SK-N-DZ (cell line): ENCODE measurements at places on chromosomes 1 and 21.

GRCh38 chr1:163826500-163826899, 504.7 kb downstream of the NUF2 start:
- DNase-seq = no peak

DNA sequence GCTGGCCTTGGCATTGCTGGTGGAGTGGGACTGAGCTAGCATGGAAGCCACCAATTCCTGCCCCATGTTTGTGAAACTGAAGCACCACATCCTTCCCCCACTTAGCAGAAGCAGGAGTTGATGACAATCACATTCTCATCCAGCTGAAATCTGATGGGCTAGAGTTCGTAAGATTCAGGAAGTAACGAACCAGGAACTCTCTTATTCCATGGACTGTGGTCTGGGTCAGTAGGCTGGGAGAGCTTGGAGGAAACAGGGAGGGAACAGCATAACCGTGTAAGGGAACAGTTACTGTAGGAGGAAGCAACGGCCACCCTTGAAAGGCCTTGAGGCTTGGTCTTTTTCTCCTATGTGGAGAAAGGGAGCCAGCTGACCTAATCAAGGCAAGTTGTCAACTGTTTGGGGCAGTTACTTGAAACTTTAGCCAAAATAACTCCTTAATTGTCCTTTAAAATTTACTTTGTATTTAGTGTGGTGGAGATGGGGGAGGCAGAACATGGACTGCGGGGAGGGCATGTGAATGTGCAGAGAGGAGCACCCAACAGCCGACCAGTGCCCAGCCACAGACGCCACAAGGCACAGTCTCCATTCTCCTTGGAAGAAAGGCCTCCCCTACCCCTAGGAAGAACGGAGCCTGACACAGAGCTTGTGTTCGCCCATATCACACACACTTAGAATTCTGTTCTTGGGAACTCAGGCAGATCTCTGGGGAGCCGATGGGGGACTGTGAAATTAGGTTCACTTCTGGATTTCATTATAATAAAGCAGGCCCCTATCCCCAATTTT, 2.0 kb upstream of the COQ8A start:
- no peak for DNase-seq

- DNase-seq = no peak
These were observed 114.2 kb downstream of the EDEM3 start for GRCh38 chr1:184640505-184640904.

DNA sequence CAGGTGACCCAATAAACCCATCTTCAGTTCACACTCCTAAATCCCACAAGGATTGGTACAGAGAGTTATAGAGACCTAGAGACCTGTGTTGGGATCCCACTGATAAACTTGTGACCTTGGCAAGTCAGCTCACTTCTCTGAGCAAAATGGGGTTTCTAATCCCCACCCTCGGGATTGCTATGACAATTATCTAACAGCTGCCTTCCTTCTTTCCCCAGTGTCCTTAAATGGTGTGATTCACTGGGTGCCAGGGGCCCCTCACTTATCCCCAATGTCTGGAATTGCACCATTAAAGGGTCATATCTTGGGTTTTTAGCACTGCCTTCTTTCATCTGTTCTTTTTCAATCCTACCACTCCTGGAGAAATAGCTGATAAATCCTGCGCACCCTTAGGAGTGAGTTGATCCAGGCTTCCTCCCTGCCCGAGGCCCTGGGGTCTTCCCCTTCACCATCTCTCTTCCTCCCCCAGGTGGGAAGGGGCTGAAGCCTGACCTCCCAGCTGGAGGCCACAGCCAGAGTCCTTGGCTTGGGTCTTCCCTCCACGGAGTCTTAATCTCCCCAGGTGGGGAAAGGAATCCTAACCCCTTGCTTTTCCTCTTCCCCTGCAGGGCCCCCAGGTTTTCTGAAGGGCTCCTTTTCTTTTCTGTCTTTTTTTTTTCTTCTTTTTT, 39.7 kb downstream of the LACTBL1 start:
- no peak for DNase-seq

DNA sequence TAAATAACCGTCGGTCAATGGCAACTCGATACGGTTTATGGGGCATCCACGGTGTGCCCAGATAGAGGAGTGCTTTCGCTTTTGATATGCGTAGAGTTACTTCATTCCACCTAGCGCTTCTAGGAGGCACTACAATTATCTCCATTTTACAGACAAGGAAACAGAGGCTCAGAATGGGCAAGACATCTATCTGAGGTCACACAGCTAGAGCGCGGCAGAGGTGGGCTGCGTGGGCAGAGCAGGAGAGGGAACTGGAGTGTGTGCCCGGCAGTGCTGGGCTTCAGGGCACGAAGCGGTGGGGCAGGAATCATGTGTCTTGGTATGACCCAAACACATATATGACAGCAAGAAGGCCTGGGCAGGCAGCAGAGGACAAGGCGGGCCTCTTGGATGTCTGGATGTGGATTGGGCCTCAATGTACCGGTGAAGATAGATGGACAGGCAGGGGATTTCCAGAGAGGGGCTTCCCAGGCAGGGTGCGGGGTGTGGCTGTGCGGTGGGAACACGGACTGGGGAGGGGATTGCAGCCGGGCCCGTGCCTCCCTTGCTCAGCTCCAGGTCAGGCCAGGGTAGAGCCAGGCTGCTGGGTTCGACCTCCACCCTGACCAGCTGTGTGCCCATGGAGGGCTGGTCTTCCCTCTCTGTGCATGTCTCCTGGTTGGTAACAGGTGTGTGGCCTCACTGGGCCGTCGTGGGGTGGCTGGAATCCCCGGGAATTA, 21.2 kb downstream of the TP73 start:
- no peak for DNase-seq

- no peak for DNase-seq
These were observed 121.2 kb upstream of the ERG start for GRCh38 chr21:38619480-38619879.

- no peak for DNase-seq
These were observed 112.3 kb downstream of the HHAT start for GRCh38 chr1:210441028-210441427.

DNA sequence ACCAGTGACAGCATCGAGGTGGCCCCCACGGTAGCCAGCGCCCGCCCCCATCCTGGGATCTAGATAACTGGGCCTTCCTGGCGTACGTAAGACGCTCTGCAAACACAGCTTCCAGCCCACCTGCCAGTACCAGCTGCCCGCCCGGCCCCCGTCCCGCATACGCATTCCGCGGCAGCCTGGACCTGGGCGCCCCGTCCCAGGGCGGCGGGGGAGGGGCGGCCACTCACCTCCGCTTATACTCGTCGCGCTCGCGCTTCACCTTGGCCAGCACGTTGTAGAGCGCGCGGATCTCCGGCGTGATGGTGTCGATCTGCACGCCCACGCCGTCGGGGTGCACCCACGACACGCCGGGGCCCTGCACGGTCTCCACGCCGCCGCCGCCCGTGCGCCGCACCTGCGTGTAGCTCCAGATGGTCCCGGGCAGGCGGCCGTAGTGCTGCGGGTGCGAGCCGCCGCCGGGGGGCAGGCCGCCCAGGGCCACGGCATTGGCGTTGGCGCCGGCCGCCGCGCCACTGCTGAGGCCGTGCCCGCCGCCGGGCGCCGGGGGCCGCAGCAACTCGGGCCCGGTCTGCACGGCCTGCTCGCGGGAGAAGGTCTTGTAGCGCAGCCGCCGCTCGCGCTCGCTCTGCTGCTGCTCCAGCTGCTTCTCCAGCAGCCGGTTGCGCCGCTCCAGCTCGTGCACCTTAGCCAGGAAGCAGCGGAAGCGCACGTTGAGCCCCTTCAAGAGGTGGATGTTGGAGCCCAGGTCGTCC, 859 bp downstream of the IFFO2 start:
- DNase-seq = peak; percentile 26

GRCh38 chr1:160453443-160453842, 53.1 kb downstream of the VANGL2 start:
- DNase-seq = no peak

DNA sequence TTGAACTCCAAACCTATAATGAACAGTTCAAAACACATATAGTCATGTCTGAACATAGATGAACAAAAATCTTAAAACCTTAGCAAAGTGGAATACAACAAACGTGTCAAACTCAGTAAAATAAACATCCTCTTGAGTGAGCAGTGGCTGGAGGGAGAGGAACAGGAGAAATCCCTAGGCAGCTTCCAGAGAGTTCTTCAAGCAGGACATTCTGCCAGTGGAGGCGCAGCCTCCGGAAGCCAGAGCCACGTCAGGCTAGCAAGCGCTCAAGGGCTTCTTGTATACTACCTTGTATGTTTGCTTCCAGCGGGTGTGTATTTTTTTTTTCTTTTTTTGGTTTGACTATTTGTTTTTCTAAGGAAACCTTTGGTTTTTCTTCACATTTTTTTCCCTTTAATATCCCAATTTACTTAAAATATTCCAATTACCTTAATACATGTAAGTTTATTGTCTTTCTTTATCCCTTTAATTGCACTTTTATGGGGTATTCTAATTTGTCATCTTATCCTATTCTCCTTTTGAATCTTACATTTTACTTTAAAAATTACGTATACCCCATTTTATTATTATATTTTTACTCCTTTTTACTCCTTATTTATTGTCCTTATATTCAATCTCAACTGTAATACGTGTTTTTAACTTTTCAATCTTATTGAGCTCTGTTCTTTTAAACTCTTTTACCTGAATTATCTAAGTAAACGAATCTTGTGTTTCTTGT, 42.0 kb downstream of the COLGALT2 start:
- no peak for DNase-seq

GRCh38 chr1:110430366-110430765, 20.6 kb upstream of the PROK1 start:
- no peak for DNase-seq

GRCh38 chr1:223617323-223618070, 48.0 kb downstream of the CAPN8 start:
- no peak for DNase-seq

GRCh38 chr1:67666636-67667035, 18.4 kb upstream of the GADD45A start:
- DNase-seq = no peak

- peak; percentile 22 for DNase-seq
These were observed 741 bp downstream of the DUSP10 start for GRCh38 chr1:221740993-221741702.

GRCh38 chr1:19387045-19387467, 74.9 kb downstream of the SLC66A1 start:
- DNase-seq = no peak

GRCh38 chr1:31376375-31377134, 3.7 kb upstream of the FABP3 start:
- peak; percentile 81 for DNase-seq

GRCh38 chr1:47901001-47901575, 96.1 kb downstream of the TRABD2B start:
- peak; percentile 44 for DNase-seq

DNA sequence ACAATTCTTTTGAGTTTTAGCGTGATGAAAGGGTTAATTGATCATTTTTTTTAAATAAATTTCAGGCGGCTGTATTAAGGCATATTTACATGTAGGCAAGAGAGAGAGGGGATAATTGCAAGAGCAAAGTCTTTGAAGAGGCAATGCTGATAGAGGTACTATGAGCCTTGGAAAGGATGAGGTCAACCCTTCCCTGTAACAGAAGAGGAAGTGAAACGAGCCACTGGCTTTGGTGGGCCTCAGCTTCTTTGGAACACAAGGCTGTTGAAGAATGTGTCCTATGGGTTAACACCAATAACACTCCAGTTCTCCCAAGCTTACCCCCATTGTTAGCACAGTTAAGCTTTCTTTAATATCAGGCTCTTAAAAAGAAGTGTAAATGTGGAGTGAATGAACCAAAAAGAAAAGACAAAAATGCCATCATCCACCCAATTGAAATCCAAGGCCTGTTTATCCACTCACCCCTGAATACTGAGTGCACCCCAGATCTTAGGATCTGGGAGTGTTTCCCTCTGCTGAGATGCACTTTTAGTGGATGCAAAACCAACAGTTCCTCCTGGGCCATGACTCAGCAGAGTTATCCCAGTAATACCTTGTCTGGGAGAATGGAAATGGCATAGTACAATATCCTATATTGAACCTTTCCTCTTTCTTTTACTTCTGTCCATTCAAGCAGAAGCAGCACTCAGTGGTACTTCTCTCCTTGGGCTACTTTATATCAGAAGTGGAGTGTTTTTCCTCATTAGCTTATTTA, 216.4 kb downstream of the SLC44A5 start:
- DNase-seq = no peak

DNA sequence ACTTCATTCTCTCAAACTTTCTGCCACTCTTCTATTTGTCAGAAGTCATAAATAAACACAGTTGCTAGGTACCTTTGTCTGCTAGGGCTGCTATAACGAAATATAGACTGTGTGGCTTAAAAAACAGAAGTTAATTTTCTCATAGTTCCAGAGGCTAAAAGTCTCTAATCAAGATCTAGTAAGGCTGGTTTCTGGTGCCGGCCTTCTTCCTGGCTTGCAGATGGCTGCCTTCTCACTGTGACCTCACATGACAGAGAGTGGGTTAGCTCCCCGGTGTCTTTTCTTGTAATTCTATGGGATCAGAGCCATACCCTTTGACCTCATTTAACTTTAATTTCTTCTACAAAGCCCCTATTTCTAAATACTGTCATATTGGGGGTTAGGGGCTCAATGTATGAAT, 5.9 kb downstream of the PDC start:
- peak; percentile 3 for DNase-seq

GRCh38 chr1:71242239-71242638, 161.4 kb upstream of the ZRANB2 start:
- DNase-seq = no peak

GRCh38 chr1:155000411-155000725, 2.2 kb upstream of the ZBTB7B start:
- peak; percentile 61 for DNase-seq

- DNase-seq = no peak
These were observed 88.6 kb downstream of the ADAMTS1 start for GRCh38 chr21:26756491-26757159.

DNA sequence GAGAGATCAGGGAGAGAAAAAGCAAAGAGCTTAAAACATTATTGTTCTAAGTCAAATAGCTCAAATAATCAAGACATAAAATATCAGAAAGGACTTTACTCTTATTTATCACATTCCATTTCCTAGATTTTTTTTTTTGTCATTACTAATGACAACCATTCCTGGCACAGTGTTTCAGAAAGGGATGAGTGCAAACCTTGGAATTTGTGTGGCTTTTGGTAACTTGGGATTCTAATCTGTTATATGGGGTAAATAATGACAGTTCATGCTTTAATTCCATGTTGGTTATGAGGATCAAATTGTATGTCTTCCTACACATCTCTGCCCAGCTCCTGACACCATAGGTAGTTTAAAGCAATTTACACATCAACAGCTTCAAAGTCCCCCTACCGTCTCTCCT, 358.4 kb upstream of the ADGRL4 start:
- DNase-seq = no peak

DNA sequence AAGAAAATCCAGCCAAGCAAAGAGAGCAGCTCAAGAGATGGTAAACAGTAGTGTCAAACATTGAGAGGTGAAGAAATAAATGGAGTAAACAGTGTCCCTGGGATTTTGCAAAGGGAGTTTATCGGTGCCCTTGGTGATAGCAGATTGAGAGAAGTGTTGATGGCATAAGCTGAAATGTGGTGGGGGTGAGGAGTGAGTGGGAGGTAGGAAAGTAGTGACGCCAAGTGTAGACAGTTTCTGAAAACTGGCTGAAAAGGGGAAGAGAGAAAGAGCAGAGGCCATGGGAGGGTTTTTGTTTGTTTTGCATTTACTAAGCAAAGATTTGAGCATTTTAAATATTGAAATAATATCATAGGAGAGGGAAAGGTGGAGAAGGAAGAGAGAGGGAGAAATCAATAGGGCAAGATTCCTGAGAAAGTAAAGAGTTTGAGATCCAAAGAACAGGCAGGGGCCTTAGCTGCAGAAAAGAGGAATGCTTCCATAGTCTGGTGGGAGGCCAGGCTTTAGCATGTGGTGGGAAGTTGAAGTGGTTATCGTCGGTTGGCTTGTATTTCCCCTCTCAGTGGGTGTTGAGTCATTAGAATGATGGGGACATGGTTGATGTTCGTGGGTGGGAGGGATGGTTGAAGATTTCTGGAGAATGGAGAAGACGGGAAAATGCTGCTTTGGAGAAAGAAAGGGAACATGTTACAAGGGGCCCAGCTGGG, 26.8 kb upstream of the RASAL2 start:
- DNase-seq = no peak
